ENCODE measurements at places on chromosomes 5 and 9. TPM values are rescaled to one million over a fixed set of nuclear protein-coding genes. Genes with fewer than 3 reads are reported as not detected.

DNA sequence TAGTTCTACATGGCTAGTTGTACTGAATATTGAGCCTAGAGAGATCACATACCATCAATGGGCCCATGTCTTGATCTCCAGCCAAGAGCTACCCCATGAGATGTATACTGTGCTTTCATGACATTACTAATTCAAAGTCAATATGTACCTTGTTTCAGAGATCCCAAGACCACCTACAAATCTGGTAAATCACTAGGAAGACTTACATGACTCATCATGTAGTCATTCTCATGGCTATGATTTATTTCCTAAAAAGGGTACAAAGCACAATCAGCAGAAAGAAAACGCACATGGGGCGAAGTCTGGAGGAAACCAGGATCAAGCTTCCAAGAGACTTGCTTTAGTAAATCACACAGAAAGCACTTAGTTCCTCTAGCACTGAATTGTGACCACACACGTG lies 103.0 kb downstream of the PCSK5 start:
- H3K36me3 ChIP-seq, result peaks cover 2% of the 10 kb centered on the region
- DNase-seq, result no peak
- peaks cover 53% of the 10 kb centered on the region for H3K4me1 ChIP-seq
- no peaks in the 10 kb centered on the region for H3K27me3 ChIP-seq
- no peak overlapping the region for H3K4me3 ChIP-seq

DNA sequence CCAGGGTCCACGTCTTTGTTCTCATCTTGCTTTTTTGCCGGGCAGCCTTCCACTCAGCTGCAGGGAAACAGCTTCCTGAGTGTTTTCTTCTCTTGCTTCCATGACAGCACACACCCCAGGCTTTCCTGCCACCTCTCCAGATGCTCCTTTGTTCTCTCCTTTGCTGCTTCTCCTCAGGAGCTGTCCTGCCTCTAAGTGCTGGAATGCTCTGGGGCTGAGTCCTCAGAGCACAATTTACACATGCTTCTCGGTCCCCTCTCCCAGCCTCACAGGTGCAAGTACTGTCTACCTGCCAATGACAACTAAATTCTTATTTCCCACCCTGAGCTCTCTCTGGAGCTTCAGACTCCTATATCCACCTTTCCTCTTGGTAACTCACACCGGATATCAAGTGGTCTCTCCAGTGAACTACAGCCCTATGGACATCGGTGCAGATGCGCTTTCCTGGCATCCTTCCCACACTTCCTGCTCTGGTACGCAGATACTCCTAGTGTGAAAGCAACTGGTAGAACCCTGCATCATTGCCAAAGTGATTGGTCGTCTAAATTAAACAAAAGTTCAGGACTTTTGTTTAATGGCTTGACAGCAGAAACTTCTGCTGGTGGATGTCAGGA lies 13.4 kb upstream of the ACSL6 start:
- no peak overlapping the region for H3K4me3 ChIP-seq
- no peaks in the 10 kb centered on the region for H3K36me3 ChIP-seq
- peaks cover 22% of the 10 kb centered on the region for H3K4me1 ChIP-seq
- no peak for DNase-seq
- H3K27ac ChIP-seq, result no peak overlapping the region

DNA sequence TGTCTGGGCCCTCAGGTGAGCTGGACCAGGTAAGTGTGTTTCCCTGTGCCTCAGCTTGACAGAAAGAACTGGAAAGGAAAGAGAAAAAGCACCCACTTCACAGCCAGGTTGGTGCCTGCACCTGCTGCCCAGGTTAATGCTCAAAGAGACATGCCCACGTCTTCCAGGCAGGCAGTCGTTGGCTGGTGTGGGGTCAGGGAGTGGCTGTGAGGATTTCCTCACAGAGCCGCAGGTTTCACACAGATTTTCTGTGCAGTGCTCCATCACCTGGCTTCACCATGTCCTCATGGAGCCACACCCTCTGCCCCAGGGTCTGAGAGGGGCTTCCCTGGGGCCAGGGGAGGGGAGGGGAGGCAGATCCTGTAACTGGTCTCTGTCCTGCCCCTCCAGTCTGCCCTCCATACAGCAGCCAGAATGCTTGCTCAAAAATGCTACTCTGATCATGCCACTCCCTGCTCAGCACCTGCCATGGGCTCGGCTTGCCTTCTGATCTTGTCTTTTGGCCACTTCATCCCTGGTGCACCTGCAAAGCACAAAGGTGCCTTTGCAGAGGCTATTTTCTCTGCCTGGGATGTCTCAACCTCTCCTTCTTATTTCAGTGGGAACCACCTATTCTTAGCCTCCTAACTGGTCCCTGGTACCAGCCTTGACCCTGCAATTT lies 82.5 kb upstream of the UBTD2 start:
- DNase-seq, result no peak
- peaks cover 2% of the 10 kb centered on the region for H3K27me3 ChIP-seq
- no peaks in the 10 kb centered on the region for H3K36me3 ChIP-seq
- no peak overlapping the region for H3K4me3 ChIP-seq
- peaks cover 11% of the 10 kb centered on the region for H3K4me1 ChIP-seq
- no peak overlapping the region for H3K27ac ChIP-seq

DNA sequence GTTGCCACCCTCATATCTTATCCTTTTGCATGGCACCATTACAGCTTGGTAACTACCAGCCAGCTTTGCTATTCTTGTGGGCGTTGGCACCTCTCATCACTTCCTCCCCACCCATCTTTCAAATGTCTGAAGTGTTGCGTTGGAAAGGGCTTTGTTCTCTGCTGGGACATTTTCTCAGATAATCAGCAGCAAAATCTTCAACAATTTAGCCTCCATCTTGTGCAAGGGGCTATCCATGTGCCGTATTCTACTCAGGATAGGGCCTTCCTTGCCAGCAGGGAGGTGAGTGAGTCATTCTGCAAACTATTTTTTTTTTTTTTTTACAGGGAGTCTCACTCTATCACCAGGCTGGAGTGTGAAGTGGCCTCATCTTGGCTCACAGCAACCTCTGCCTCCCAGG lies 62.1 kb upstream of the NUDT12 start:
- no peak for DNase-seq
- no peaks in the 10 kb centered on the region for H3K36me3 ChIP-seq

Gene CCDC192
- not detected for total RNA-seq

DNA sequence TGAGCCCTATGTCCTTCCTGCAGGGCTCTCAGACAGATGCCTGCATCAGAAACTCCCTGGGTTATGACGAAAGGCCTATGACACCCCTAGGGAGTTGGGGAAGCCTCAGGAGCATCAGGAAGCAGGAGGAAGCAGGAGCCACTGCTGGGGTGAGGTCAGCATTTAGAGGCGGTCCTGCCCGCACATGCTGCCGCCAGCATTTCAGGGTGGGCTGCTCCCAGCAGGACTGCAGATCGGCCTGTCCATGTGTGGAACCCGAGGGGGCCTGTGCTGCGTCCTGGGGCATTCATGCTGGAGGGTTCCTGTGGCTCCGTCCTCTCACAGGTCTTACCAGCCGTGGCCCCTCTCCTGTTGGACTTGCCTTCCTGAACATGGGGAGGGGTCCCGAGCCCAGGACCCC lies 6.9 kb downstream of the NKD2 start:
- no peak overlapping the region for H3K27ac ChIP-seq
- H3K4me1 ChIP-seq, result no peaks in the 10 kb centered on the region
- DNase-seq, result no peak
- no peaks in the 10 kb centered on the region for H3K36me3 ChIP-seq
- peaks cover 17% of the 10 kb centered on the region for H3K27me3 ChIP-seq

GRCh38 chr5:119390404-119390803 lies 34.6 kb downstream of the TNFAIP8 start:
- peaks cover 72% of the 10 kb centered on the region for H3K36me3 ChIP-seq
- H3K4me3 ChIP-seq, result no peak overlapping the region
- H3K4me1 ChIP-seq, result peaks cover 95% of the 10 kb centered on the region
- peak overlapping the region; percentile 72 for H3K27ac ChIP-seq
- DNase-seq, result no peak

DNA sequence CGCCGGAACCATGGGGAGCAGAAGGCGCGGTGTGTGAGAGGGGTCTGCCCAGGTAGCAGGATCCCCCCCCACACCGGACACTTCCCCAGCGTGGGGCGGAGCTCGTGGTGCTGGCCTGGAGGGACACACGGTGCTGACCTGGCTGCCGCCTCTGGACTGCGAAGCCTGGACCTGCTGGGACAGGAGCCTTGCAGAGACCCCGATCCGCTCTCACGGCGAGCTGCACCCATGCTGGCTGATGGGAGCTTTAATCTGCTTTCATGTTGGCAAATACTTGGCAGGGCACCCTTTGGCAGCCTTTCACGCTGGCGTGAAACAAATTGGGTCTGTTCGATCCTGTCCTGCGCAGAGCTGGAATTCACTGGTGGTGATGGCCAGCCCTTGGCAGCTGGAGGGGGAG lies 7.4 kb downstream of the NKD2 start:
- H3K4me1 ChIP-seq, result no peaks in the 10 kb centered on the region
- peaks cover 13% of the 10 kb centered on the region for H3K27me3 ChIP-seq
- H3K4me3 ChIP-seq, result no peak overlapping the region

Gene CYSRT1
- 0.42 TPM for total RNA-seq

GRCh38 chr9:128685636-128686489 lies 3.2 kb upstream of the SET start:
- H3K27ac ChIP-seq, result peak overlapping the region; percentile 96
- H3K4me3 ChIP-seq, result peak overlapping the region; percentile 95
- peaks cover 18% of the 10 kb centered on the region for H3K36me3 ChIP-seq
- H3K4me1 ChIP-seq, result peaks cover 46% of the 10 kb centered on the region
- peak; percentile 71 for DNase-seq

- no peaks in the 10 kb centered on the region for H3K36me3 ChIP-seq
- H3K4me1 ChIP-seq, result peaks cover 18% of the 10 kb centered on the region
- H3K4me3 ChIP-seq, result no peak overlapping the region
- no peak overlapping the region for H3K27ac ChIP-seq
Measured at GRCh38 chr5:68460147-68460798, 244.7 kb downstream of the PIK3R1 start.

Gene IL9
- 47.9 TPM for total RNA-seq

DNA sequence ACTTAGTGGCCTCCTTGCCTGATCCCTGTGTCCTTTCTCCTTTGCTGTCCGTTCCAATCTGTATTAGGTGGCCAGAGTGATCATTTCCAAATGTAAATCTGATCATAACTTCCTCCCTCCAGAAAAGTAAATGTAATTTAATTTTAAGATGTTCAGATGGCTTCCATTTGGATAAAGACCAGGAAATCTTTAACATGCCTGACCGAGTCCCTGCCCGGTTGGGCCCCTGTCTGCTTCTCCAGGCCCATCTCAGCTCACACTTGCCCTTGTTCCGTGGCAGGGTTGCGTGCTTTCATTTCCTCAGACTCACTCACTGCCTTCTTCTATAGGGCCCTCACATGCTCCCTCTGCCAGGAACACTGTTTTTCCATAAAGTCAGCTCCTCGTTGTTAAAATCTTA lies 7.6 kb downstream of the MAP3K1 start:
- H3K4me3 ChIP-seq, result peak overlapping the region; percentile 44
- peak overlapping the region; percentile 58 for H3K27ac ChIP-seq
- peaks cover 84% of the 10 kb centered on the region for H3K4me1 ChIP-seq
- DNase-seq, result no peak
- H3K27me3 ChIP-seq, result no peaks in the 10 kb centered on the region
- peaks cover 13% of the 10 kb centered on the region for H3K36me3 ChIP-seq

Gene FAM153A
- total RNA-seq, result 54.0 TPM

DNA sequence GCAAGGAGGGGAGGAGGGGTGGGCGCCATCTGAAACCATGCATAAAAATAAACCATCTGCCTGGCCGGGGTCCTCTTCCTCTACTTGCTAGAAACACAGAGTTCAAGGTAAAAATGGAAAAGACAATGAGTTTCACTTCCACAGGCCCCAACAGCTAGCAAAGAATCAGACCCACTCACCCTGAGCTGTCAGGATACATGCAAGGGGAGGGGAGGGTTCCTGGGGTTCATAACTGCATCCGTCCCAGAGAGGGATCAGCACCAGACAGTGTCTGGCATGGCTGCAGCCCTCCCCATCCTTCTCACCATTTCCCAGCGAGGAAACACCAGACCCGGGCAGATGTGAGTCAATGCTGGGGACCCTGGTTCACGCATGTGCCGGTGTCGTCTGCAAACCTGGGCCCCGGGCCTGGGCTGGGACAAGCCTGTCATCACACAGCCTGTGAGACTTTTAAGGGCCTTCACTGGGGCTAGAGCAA lies 55.4 kb downstream of the SEMA4D start:
- no peak overlapping the region for H3K4me3 ChIP-seq
- H3K27ac ChIP-seq, result peak overlapping the region; percentile 73
- peak; percentile 47 for DNase-seq
- H3K36me3 ChIP-seq, result peaks cover 63% of the 10 kb centered on the region

- DNase-seq, result no peak
- no peaks in the 10 kb centered on the region for H3K36me3 ChIP-seq
- H3K4me1 ChIP-seq, result peaks cover 11% of the 10 kb centered on the region
- H3K27me3 ChIP-seq, result no peaks in the 10 kb centered on the region
- H3K27ac ChIP-seq, result no peak overlapping the region
Measured at GRCh38 chr5:39256477-39257235, 37.3 kb upstream of the FYB1 start.

All from activated CD4-positive, alpha-beta T cell treated with anti-CD3 and anti-CD28 coated beads for 36 hours (primary cell).